ENCODE measurements at places on chromosomes 6 and 20. TPM values are rescaled to one million over a fixed set of nuclear protein-coding genes. Genes with fewer than 3 reads are reported as not detected.

DNA sequence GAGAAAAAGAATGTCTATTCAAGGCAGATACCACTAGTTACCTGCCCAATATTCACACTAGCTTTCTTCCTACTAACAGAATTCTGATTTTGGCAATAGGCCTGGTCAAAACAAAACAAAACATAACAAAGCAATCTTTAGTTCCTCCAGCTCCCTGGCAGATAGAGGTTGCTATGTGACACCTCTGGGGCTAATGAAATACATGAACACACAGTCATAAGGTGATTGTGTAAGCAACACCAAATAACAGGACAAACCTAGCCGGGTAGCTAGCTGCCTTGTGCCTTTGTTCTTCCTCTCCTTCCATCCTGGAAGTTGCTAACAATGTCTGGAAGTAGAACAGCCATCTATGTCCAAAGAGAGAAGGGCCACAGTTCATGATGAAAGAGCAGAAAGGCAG, 6.0 kb upstream of the HMGN3 start:
- no peak for DNase-seq

C6orf136 gene
- 36.0 TPM for total RNA-seq

FARS2 gene
- total RNA-seq: 9.1 TPM

DNA sequence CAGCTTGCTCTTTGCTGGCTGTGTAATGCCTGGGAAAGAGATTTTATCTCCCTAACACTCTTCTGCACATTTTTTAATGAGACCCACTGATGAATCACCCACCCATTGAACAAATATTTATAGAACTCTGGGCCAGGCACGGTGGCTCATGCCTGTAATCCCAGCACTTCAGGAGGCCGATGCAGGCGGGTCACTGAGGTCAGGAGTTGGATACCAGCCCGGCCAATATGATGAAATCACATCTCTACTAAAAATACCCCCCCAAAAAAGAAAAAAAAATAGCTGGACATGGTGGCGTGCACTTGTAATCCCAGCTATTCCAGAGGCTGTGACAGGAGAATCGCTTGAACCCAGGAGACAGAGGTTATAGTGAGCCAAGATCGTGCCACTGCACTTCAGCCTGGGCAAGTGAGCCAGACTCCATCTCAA, 82.1 kb upstream of the SIRPA start:
- DNase-seq: no peak

DNA sequence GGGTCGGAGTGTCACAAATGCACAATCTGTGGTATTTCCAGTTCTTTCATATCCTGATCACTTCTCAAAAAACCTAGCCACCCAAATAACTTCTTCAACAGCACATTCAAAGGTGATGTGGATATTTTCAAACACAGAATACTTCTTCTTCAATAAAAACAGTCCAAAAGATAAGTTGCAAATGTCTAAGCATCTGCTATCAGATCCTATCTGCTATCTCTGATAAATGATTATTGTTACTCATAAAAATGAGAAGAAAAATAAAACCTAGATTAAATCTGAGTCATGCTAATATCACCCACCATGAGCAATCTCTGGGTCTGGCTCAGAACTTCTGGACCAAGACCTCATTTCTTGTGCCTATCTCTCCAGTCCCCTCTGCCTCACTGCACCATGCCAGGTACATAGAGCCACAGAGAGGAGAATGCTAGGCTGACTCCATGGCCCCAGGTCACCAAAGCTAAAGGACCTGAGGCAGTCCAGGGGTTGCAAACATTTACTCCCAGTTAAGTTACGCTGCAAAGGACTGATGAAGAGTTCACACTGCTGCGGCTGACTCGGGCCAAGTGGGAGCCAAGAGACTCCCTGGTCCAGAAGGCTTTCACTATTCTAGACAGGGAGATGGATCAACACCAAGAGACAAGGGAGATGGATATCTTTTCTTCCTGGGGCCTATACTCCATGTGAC, 101.4 kb downstream of the KIF13A start:
- no peak for DNase-seq

- no peak for DNase-seq
Observed at GRCh38 chr6:88238065-88238464, 71.9 kb upstream of the CNR1 start.

ULBP2 gene
- 7.2 TPM for total RNA-seq

CCDC167 gene
- 5.4 TPM for total RNA-seq

TMEM239 gene
- not detected for total RNA-seq

CST4 gene
- total RNA-seq: not detected

- no peak for DNase-seq
Observed at GRCh38 chr6:84035484-84035883, 1.9 kb downstream of the MRAP2 start.

DNA sequence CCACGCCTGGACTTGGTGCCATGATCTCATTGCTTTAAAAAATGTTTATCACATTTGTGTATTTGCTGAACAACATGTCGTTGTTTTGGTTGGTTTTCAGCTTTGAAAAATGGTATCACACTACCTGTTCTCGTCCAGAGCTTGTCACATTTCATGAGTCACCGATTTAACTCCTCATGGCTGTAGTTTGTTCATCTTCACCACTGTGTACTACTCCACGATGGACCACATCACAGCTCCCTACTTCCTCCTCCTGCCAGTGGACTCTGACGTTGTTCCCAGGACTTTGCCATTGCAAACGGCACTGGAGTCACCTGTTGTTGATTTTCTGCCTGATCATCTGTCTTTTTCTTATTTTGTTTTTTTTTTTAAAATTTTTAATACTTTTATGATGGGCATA, 157.7 kb downstream of the ERMARD start:
- DNase-seq: no peak

ZNF311 gene
- not detected for total RNA-seq

GLP1R gene
- total RNA-seq: not detected

SOX12 gene
- 11.1 TPM for total RNA-seq

- DNase-seq: no peak
Observed at GRCh38 chr6:119895626-119896025, 546.1 kb upstream of the MAN1A1 start.

DNA sequence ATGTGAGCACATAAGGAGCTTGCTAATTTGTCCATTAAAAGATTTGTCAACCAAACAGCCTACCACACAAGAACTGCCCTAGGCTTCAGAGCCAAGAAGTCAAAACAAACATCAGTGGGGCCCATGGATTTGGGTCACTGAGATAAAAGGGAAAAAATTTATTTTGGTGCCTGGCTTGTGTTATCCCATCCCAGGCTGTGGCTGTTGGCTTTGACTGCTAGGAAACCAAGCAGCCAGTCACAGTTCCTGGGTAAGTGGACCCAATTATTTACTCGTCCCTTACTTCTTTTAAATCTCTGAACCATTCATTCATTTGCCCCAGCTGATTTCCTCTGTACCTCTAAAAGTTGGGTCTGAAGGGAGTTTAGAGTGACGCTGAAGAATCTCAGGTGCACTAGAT, 41.3 kb downstream of the EDN1 start:
- DNase-seq: no peak

DNA sequence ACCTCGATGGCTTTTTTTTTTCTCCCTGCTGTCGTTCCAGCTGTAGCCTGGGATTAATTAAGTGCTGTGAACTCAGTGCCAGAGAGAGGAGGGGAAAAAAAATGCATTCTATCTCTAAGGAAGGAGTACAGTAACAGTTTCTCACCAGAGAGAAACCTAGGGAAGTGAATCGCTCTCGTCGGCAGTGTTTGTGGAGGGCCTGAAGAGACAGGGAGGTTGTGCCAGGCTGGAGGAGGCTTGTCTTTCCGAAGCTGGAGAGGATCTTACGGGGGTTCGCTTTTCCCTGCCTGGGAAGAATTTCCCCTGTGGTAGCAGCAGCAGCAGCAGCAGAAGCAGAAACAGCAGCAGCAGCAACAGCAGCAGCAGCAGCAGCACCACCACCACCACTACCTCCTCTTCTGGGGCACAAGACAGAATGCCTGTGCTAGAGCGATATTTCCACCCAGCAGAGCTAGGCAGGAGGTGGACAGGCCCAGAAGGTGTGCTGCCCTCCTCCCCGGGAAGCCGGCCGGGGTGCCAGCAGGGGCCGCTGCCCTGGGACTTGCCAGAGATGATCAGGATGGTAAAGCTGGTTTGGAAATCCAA, 186.5 kb downstream of the PDE7B start:
- no peak for DNase-seq

SDCBP2 gene
- 1.2 TPM for total RNA-seq

FNDC11 gene
- total RNA-seq: 0.52 TPM

DNA sequence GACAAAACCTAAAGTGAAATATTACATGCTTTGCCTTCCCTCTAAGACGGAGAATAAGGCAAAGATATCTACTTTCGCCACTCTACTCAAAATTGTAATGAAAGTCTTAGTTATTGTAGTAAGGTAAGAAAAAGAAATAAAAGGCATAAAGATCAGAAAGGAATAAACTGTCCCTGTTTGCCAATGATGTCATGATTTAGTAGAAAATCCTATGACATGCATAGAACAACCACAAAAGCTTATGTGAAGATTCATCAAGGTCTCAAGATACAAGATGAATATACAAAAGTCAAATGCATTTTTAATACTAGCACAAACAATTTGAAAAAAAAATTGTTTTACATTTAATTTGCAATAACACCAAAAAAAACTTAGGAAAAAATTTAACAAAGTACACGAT, 64.0 kb upstream of the FOXQ1 start:
- no peak for DNase-seq

FRK gene
- total RNA-seq: not detected

DNA sequence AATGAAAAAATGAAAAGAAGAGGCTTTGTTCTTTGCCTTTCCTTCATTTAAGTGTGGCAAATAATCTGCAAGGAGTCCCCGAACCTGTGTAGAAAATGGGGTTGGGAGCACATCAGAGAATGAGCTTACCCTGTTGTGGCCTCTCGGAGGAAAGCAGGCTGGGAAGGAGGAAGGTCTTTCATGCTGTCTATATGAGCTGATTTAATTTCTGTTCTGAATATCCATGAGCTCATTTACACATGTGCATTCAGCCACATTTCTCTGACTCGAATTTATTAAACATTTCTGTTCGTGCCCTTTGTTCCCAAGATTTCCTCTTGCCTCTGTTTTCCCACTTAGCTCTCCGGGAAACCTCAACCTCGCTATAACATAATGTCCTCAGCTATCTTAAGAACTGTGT, 584.4 kb upstream of the CDH4 start:
- no peak for DNase-seq

DNAH8 gene
- not detected for total RNA-seq

DNA sequence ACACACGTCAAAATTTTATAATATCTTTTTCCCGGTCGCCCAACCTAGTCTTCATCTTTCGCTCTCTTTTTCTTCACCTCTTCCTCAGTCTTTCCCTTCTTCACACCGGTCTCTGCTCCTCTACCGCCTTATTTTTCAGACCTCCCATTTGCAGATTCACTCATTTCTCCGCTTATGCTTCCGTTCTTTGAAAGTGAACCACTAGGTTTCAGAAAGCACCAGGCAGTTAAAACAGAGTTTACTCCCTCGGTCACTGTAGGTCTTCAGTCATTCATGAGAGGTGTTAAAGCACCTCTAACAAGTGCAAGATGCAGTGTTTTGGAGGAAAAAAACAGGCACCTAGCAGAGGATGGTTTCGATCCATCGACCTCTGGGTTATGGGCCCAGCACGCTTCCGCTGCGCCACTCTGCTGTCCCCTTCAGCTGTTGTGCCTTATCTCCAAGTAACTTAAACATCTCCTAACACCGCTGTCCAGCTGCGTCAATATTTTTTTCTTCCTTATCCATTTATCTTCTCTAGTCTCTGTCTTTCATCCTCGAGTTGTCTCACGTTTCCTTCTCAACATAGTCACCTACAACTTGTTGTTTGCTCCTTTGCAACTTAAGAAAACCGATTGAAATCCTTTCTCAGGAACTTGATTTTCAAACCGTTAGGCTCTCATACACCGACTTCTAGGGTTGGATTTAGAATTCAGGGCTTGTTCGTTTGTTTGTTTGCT, 119.7 kb upstream of the ZNF184 start:
- no peak for DNase-seq
